Activated CD8-positive, alpha-beta memory T cell treated with anti-CD3 and anti-CD28 coated beads for 36 hours (primary cell): ENCODE measurements at places on chromosomes 1 and 21. TPM values are rescaled to one million over a fixed set of nuclear protein-coding genes. Genes with fewer than 3 reads are reported as not detected.

Gene RAB3B
- 0.10 TPM for total RNA-seq

Gene SHE
- not detected for total RNA-seq

Gene ABCD3
- total RNA-seq = 38.5 TPM

Gene KCNJ15
- 0.06 TPM for total RNA-seq

Gene PM20D1
- total RNA-seq = 0.31 TPM

Gene MTMR11
- total RNA-seq = 1.9 TPM

Gene CASZ1
- total RNA-seq = 3.7 TPM

Gene RIMS3
- total RNA-seq = 1.2 TPM

Gene S100A7A
- total RNA-seq = not detected

Gene COL8A2
- total RNA-seq = 0.38 TPM

Gene BRDT
- not detected for total RNA-seq
